ENCODE measurements at places on chromosomes 2 and 18.

GRCh38 chr18:11005528-11005927 is 143.8 kb downstream of the PIEZO2 start:
- DNase-seq: no peak

DNA sequence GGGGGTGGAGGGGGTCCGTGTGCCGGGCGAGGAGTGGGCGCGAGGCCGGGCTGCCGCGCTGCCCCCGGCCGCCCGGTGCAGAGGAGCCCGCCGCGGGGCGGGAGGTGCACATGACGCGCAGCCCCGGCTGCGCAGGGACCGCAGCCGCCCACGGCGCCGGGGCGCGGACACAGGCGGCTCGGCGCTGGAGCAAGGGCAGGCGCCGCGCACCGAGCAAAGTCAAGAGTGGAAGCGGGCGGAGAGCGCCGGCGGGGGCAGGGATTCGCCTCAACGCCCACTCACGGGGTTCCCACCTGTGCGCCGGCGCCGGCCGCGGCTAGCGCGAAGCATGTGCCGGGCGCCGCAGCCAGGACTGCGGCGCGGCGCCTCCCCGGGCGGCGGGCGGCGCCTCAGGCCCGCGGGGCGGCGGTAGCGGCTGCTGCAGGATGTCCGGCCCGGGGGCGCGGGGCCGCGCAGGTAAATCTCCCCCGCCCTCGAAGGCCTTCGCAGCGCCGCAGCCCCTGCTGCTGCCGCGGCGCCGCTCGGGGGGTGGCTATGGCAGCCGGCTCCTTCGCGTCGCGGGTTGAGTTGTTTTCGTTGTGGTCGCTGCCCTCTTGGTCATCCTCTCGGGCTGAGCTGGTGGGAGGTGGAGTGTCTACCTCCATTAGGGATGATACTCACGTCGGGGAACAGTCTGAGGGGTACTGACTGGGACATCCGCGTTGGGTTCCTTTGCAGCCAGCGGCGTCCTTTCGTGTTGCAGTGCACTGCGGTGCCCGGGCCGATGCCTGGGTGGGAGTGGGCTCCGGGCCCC is 216.3 kb upstream of the DTNA start:
- peak; percentile 7 for DNase-seq

GRCh38 chr2:66701656-66702055 is 266.7 kb downstream of the MEIS1 start:
- no peak for DNase-seq

DNA sequence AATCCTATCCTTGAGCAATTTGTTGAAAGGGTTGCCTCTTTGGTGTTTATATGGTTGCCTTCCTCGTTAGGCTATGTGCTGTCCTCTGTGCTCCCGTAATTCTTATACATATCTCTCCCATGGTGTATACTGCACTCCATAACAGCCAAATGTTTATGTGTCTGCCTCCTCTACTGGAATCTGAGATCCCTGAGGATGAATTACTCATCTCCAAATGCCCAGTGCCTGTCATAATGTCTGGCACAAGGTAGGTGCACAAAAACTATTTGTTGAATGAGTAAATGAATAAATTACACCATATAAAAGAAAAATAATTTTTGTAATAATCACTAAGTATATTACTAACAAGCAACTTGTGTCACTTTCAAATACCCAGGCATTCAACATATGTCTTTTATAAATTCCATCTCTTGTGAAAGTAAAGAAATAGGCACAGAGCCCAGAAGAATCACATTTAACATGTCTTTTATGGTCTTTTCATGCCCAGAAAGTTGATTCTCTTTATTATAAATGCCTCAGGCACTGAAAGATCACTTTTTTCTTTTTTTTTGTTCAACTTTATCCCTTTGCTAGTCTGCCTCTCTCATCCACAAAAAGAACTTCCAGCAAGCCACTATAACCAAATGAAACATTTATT is 164.9 kb downstream of the CCDC148 start:
- no peak for DNase-seq

- DNase-seq: no peak
These were observed 13.3 kb downstream of the RELCH start for GRCh38 chr18:62200121-62200914.

GRCh38 chr2:128505575-128506526 is 187.2 kb upstream of the HS6ST1 start:
- DNase-seq: no peak
